ENCODE measurements at places on chromosomes 1 and 21. TPM values are rescaled to one million over a fixed set of nuclear protein-coding genes. Genes with fewer than 3 reads are reported as not detected.

Gene TLR5
- total RNA-seq, result 6.5 TPM

Gene CFHR3
- total RNA-seq, result not detected

Gene FCMR
- total RNA-seq, result 3.2 TPM

Gene TAS1R3
- 0.44 TPM for total RNA-seq

Gene BGLAP
- total RNA-seq, result 0.47 TPM

Gene GNG12
- total RNA-seq, result 49.6 TPM

Gene TMEM81
- 1.8 TPM for total RNA-seq

- no peak for DNase-seq
Observed at GRCh38 chr1:38297246-38297645, 250.7 kb upstream of the POU3F1 start.

- DNase-seq, result peak; percentile 26
Observed at GRCh38 chr1:48931506-48932192, 155.0 kb upstream of the BEND5 start.

- no peak for DNase-seq
Observed at GRCh38 chr1:11693024-11693590, 1.6 kb downstream of the DRAXIN start.

DNA sequence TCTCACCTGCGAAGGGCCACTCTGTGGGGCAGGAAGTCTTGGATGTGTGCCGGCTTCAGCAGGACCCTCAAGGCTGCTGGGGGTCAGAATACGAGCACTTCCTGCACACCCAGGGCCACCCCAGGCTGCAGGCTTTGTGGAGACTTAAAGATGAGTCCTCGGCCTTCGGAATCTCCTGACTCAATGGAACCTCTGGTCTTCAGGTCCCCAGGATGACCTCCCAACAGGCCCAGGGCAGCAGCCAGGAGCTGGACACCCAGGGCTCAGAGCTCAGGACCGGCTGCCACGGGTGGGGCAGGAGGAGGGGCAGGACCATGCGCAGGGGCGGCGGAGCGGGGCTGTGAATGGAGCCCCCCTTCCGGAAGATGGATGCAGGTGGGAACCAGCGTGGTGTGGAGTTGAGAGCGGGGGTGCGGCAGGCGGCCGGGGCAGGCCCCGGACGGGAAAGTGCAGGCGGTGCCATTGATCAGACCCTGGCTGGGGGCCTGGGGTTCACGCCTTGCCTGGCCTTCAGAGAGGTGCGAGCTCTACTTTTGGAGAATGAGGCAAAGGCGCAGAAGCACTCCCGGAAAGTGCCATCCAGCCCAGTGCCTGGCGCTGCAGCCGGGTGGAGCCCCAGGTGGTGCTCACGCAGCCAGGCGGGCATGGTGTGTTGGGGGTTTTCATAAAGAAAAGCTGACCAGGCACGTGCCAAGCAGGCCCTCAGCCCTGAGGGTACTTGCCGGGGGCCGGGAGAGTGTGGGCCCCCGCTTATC, 10.4 kb downstream of the COL18A1 start:
- peak; percentile 24 for DNase-seq

GRCh38 chr1:10980841-10981727, 31.4 kb upstream of the TARDBP start:
- DNase-seq, result peak; percentile 48

GRCh38 chr1:187336441-187337168, 507.9 kb downstream of the PLA2G4A start:
- no peak for DNase-seq

GRCh38 chr1:179966551-179966950, 11.9 kb downstream of the CEP350 start:
- no peak for DNase-seq

DNA sequence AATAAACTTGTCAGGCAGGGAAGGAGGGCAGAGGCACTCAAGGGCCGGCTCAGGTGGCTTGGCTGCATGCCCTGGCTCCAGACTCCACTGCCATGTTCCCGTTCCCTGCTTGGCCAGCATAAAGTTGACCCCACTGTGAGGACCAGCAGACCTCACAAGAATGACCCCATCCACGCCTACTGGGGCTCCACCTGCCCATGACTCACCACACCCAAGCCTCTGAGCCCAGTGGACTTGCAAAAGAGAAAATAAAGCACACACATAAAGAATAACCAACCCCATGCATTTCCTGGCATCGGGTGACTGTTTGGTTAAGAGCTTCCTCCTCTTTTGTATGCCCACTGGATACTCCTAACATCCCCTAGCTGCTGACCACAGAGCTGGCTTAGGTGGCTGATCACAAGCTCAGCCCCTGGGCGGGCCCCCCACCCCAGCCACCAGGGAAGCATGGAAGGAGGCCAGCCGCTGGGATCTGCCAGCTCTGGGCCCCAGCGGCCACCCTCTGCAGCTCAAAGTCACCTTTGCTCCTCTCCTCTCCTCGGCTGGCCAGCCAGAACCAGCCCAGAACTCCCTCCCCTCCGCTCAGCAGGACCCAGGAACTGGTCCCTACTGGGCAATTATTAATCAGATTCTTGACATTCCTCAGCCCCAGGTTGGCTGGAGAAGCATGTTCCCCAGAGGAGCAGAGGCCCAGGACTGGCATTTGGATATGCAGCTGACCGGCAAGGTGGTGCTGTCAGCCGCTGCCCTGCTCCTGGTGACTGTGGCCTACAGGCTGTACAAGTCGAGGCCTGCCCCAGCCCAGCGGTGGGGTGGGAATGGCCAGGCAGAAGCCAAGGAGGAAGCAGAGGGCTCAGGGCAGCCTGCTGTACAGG, at the start of gene KLHDC7A:
Gene KLHDC7A, plus strand, starts transcription at position 616 of the 875 bp plus-strand sequence. Its CDS starts 52 bp downstream, at position 668.
- DNase-seq, result no peak

DNA sequence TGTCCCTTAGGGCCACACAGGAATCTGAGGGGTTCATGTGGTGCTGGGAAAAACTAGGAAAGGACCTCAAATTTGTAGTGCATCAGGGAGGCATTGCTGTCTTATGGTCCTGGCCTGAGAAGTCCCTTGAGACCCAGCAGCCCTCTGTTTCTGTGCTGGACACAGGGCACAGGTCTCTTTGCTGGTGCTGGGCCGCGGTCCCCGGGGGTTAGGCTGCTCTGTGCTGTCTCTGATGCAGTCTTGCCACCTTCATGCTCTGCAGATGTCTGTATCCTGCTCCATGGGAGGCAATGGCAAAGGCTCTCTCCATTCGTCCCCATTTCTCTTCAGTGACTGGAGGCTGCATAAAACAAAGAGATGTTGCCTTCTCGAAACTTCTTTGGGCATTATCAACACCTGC, 13.0 kb downstream of the EDARADD start:
- DNase-seq, result no peak

DNA sequence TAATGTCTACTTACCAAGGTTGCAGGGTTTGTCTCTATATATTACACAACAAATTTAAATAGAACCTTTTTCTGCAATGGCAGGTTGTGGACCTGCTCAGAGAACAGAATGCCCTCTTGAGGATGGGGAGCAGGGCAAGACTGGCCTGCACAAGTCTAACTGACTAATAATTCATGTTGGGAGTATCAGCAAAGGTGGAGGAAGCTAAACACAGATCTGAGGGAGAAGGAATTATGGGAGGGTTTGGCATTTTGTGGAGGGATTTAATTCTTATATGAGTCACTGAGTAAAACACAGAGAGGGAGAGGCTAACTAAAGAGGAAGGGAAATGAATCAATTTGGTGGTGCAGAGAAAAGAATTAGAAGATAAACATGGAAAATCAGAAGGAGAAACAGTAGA, 40.0 kb downstream of the CLDN17 start:
- no peak for DNase-seq

GRCh38 chr1:156082309-156083091, at the start of gene MEX3A:
MEX3A (minus strand) TSS chr1:156082465; CDS start chr1:156081998, 467 bp downstream.
- DNase-seq, result peak; percentile 80

DNA sequence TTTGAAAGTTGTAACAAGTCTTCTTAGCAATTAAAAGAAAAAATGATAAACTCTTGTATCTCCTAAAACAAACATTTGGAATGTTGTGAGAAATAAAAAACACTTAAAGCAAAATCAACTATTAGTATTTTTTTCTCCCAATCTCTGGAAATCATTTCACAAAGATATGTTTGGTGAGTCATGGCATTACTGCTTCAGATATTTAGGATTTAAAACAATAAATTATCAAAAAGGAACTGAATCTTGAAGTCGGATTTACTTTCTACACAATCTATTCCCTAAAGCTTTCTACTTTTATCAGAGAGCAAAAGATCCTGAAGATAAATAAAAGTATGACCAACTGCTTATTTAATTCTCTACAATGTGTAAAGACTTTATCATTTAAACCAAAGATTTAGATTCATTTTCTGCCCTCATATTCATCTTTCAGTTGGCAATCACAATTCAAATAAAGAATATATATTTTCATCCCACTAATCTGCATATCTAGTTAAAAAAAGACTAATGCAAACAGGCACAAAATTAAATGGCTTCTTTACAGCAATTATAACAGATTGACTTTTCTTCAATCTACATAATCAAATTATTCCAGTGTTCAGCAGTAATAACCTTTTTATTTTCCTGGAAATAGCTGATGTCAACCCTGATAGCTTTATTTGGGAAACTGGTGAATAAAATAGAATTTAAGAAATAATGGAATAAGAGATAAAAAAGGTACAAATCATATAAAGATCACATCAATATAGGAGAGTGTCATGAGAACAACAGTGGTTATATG, 230.0 kb downstream of the COP1 start:
- DNase-seq, result no peak

GRCh38 chr1:176717066-176717750, 254.2 kb downstream of the PAPPA2 start:
- no peak for DNase-seq

- no peak for DNase-seq
Observed at GRCh38 chr1:51287966-51288365, 42.4 kb downstream of the TTC39A start.
